Stimulated activated CD8-positive, alpha-beta memory T cell treated with anti-CD3 and anti-CD28 coated beads, Interleukin-4, amount 100 ng/mL, for 1 hour (primary cell): ENCODE measurements at places on chromosomes 2 and 18.

GRCh38 chr2:187574969-187575750 is 20.9 kb upstream of the TFPI start:
- no peak for DNase-seq

GRCh38 chr2:176139661-176140512 is 10.4 kb downstream of the HOXD8 start:
- DNase-seq = no peak

GRCh38 chr2:234955971-234956509 is 4.2 kb downstream of the SH3BP4 start:
- no peak for DNase-seq

- DNase-seq = no peak
Measured at GRCh38 chr2:118169359-118170005, 81.2 kb downstream of the INSIG2 start.

DNA sequence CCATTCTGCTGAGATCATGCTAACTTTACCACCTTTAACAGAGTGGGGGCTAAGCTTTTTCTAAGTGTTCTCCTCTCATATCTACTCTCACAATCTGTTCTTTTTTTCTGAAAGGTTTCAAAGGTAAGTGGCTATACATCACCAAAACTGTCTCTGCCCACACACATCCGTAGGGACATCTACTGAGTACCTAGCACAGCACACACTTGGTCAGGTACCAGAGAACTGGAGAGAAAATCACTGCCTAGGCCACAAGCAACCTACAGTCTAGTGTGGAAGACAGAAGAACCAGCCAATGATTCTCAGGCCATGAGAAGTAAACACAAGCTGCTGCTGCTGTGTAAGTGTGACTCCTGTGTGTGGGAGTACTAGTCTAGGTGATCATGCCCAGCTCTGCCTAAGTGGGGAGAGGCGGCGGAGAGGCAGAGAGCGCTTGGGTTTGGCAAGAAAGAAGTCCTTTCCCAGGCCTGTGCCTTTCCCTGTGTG is 176.1 kb upstream of the ZFP36L2 start:
- DNase-seq = no peak

DNA sequence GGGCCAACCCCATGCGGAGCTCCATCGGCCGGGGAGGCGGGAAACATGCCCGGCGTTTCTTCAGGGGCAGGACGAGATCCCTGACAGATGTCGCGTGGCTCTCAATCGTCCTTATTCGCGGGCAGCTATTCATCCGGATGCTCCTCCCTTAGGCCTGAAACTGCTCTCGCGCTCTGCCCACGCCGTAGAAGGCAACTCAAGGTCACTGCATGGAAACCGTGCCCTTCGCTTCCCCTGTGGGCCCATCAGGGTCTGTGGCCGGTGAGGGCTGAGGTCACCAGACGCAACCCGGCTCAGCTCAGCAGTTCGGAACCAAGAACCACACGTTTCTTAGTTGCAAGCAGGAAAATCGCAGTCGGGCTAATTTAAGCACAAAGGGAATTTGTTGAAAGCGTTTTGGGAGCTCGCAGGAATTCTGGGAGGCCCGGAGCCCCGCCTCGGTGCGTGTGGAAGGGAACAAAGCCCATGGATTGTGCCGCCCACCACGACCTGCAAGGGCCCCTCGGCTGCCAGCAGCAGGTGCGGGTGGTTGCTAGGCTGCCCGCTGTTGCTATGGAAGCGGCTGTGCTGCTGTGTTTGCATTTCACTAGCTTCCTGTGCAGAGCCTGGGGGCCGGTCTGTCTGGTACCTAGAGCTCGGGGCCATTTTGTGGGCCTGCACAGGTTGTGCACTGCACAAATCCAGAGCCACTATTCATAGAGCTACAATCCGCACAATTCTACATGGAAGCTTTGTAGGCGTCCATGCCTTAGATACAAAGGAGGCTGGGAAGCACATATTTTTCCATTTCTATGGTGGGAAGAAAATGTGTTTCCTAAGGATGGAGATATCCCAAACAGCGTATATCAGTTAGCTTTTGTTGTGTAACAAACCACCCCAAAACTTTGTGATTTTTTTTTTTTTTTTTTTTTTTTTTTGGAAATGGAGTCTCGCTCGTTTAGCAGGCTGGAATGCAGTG is 6.0 kb upstream of the ALLC start:
- DNase-seq = peak; percentile 30

DNA sequence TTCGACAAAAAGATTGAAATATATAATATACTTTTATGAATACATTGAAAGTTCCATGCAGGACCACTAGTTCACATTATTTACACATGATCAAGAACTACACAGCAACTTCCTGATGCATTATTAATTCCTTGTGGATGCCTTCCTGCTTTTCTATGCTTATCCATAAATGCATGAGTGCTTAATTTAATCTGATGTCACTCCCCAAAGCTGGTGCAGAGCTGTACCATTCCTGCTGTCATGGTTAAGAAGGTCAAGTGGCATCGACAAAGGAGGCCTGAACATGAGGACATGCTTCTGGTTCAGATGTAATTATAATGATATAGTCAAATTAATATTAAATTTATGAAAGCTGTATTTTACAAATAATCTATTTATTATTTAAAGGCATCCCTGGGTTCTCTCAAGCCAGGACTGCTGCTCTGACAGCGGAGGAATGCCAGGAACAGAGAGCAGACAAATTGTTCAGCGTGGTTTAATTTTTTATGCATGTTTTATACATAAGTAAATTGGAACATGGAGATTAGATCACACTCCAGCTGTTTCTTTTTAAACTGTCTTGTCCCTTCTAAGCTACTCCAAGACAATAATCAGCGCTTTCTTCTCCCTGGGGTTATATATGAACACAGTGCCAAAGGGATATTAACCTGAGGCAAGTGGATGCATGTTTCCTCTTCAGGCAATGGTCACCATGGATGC is 307.3 kb upstream of the CNTNAP5 start:
- DNase-seq = no peak

DNA sequence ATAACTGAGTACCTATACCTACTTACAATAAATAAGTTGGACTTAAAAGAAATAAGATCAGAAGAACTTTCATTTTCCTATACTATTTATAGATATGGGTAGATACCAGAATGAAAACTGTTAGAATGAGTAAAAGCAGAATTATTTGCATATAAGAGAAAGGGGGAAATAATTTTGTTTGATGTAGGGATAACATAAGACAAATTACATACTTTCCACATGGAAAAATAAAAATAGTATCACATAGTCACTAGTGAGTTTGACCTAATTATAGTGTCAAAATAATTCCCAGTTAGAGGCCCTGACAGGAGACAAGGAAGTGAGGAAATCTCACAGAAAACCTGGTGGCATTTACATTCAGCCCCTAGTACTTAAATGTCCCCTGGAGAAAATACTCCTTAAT is 28.6 kb downstream of the KCMF1 start:
- no peak for DNase-seq

- DNase-seq = no peak
Measured at GRCh38 chr2:145800151-145801091, 1280.5 kb upstream of the ZEB2 start.

GRCh38 chr2:130728007-130728454 is 839 bp upstream of the GPR148 start:
- no peak for DNase-seq

GRCh38 chr2:34627003-34627402 is 1027.9 kb upstream of the FAM98A start:
- no peak for DNase-seq

- no peak for DNase-seq
Measured at GRCh38 chr2:29193111-29193510, 77.9 kb downstream of the CLIP4 start.

- DNase-seq = no peak
Measured at GRCh38 chr2:61841286-61841685, 12.6 kb downstream of the FAM161A start.

DNA sequence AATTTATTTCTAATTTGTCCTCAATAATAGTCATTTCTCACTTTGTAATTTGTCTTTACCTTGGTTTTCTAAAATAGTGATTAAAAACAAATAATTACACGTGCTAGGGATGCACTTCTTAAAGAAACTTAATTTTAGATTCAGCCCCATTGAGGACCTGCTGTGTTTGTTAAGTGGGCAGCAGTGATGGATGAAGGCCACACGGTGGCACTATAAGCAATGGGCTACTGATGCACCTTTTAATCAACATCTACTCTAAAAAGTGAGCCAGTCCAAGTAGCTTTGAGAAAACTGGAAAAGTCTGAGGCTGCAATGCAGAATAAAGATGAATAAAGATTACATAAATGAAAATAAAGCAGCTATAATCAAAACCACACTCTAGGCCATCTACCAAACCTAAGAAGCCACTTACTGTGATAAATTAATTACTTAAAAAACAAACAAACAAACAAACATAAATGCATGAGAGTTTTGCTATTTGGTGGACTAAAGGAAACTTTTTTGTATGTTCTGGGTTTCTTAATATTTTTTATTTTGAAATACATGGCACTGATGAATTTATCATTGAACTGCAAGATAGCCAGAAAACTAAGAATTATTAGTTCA is 89.3 kb downstream of the PDE11A start:
- DNase-seq = no peak

DNA sequence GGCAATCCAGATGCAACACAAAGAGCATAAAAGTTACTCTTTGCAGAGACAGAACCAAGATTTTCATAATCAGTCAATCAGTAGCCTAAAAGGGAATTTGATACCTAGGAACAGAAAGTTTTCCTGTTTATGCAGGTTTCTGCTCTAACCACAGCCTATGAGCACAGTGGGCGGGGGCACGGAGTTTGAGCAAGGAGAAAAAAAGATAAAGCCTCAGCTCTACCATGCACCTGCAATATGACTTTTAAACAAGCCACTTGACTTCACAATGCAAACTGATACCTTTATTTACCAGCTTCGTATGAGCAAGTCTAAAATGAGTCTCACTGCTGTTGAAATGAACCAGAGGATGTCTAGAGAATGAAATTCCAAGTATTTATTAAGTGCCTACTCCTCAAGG is 5.6 kb upstream of the LRATD1 start:
- no peak for DNase-seq

DNA sequence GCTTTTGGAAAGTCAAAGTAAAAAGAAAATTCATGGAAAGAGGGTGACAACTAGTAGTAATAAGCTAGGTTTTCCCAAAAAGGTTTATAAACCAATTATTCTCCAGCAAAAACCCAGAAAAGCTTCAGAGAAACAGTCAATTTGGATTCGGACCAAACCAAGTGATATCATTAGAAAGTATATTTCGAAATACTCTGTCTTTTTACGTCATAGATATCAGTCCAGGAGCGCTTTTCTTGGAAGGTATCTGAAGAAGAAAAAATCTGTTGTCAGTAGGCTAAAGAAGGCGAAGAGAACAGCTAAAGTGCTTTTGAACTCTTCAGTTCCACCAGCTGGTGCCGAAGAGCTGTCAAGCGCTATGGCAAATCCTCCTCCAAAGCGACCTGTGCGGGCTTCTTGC is 36.6 kb downstream of the ZDBF2 start:
- DNase-seq = no peak

- no peak for DNase-seq
Measured at GRCh38 chr2:45370369-45370768, 240.7 kb downstream of the SRBD1 start.

GRCh38 chr18:31998880-31999412 is 19.7 kb upstream of the RNF125 start:
- no peak for DNase-seq

DNA sequence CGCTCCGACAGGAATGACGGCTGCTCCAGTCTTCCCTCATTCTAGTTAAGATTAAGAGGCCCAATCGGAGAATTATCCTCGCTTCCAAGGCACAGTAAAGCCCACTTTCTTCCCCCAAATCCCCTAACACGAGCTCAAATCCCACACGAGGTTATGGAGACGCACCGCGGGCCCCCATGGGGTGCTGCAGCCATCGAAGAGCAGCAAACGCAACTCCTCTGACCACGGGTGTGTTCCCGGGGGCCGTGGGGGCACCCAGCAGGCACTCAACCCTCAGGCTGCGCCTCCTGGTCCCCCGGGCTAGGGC is 446 bp downstream of the COPS9 start:
- DNase-seq = no peak

DNA sequence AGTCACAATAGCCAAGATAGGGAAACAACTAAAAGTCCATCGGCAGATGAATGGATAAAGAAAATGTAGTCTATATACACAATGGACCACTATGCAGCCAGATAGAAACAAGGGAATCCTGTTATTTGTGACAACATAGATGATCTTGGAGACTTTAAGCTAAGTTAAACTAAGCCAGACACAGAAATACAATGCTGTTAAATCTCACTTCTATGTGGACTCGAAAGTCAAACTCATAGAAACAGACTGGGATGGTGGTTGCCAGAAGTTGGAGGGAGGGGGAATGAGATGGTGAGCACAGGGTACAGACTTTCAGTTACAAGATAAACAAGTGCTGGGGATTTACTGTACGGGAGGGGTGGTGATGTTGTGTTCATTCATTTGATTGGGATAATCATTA is 5.4 kb upstream of the CNDP1 start:
- DNase-seq = no peak
